ENCODE measurements at places on chromosomes 7 and 10. TPM values are rescaled to one million over a fixed set of nuclear protein-coding genes. Genes with fewer than 3 reads are reported as not detected.

Gene CAV2
- 42.5 TPM for total RNA-seq

Gene BLNK
- total RNA-seq, result 8.8 TPM

GRCh38 chr7:29917641-29918040, 72.0 kb downstream of the SCRN1 start:
- no peak overlapping the region for H3K4me3 ChIP-seq
- no peaks in the 10 kb centered on the region for H3K4me1 ChIP-seq
- H3K27me3 ChIP-seq, result no peaks in the 10 kb centered on the region
- peaks cover 4% of the 10 kb centered on the region for H3K36me3 ChIP-seq
- H3K27ac ChIP-seq, result no peak overlapping the region
- peak; percentile 58 for DNase-seq

- no peak overlapping the region for H3K27ac ChIP-seq
- H3K4me1 ChIP-seq, result no peaks in the 10 kb centered on the region
- DNase-seq, result no peak
- H3K4me3 ChIP-seq, result no peak overlapping the region
- H3K27me3 ChIP-seq, result no peaks in the 10 kb centered on the region
- no peaks in the 10 kb centered on the region for H3K36me3 ChIP-seq
Observed at GRCh38 chr10:123031124-123031523, 22.3 kb downstream of the ACADSB start.

Gene ZPBP
- total RNA-seq, result not detected
